ENCODE measurements at places on chromosomes 2 and 18.

DNA sequence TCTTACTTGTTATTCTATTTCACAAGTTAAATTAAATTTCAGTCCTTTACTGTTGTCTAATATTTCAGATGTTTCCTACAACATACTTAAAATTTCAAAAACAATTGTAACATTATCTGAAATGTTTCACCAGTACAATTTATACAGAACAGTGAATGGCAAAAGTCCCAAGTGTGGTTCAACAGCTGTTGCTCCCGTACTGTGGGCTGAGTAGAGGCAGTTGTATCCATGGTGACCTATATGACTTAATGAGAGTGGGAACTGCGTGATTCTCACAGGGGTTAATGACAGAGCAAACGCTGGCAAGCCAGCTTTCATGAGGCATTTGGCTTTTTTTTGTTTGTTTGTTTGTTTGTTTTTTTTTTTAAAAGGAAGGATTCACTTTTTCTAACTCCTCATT lies 5.3 kb upstream of the PLCL1 start:
- DNase-seq = no peak

- no peak for DNase-seq
Observed at GRCh38 chr18:49681387-49681786, 119.5 kb downstream of the LIPG start.

DNA sequence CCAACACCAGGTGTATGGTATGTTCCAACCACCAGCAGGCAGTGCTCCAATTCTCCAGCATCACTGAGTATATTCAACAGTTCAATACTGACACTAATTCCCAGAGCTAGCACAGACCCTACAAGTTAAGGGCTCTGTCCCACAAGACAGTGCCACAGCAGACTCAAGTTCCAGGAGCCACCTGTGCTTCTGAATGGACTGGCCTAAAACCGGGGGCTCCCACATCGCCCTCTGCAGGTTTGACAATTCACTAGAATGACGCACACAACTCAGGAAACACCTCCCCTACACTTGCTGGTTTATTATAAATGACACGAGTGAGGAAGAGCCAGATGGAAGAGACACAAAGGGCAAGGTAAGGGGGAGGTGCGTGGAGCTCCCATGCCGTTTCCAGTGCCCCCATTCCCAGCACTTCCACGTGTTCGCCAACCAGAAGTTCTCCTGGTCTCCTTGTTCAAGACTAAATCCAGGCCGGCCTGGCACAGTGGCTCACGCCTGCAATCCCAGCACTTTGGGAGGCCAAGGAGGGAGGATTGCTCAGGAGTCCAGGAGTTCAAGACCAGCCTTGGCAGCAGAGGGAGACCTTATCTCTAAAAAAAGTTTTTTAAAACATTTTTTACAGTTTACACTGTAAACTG lies 12.2 kb upstream of the ATP6V1B1 start:
- no peak for DNase-seq

DNA sequence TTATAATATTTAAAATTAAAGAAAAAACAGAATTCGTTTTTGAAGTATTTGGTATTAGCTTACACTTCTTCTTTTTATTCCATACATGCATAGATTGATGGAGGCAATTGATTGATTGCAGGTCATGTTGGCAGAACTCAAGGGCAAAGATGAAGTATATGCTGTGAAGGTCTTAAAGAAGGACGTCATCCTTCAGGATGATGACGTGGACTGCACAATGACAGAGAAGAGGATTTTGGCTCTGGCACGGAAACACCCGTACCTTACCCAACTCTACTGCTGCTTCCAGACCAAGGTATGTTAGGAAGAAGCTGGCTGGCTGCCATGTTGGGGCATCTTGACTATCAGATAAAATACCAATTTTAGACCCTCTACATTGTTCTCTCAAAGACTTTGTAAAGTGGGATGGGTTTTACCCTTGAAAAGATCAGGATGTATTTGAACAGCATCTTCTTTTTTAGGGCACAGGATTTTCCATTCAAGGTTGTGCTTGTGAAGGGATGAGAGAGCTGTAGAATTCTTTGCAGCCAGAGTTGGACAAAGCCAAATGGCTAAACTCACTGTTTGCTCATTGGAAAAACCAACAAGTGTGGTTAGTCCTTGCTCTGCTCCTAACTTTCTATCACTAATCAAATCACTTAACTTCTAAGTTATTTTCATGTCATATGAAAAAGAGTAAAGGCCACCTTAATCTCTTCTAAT lies 286.8 kb upstream of the EPAS1 start:
- no peak for DNase-seq

DNA sequence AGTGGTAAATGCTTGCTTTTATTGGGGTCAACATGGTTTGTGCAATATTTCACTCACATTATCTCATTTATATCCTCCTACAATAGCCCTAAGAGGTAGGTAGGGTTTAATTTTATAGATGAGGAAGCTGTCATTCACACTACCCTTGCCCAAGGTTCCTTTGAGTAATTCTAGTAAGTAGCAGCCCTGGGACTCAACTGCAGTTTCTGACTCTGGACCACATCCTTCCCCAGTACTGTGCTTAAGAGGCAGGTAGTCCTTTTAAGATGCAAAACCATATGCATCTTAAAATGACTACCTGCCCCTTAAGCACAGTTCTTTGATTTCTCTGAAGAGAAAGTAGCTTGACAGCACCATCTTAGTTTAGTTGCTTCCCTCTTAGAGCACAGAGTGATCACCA lies 15.7 kb upstream of the NT5C1B start:
- no peak for DNase-seq

- DNase-seq = no peak
Observed at GRCh38 chr2:24354957-24355356, 5.4 kb downstream of the ITSN2 start.

DNA sequence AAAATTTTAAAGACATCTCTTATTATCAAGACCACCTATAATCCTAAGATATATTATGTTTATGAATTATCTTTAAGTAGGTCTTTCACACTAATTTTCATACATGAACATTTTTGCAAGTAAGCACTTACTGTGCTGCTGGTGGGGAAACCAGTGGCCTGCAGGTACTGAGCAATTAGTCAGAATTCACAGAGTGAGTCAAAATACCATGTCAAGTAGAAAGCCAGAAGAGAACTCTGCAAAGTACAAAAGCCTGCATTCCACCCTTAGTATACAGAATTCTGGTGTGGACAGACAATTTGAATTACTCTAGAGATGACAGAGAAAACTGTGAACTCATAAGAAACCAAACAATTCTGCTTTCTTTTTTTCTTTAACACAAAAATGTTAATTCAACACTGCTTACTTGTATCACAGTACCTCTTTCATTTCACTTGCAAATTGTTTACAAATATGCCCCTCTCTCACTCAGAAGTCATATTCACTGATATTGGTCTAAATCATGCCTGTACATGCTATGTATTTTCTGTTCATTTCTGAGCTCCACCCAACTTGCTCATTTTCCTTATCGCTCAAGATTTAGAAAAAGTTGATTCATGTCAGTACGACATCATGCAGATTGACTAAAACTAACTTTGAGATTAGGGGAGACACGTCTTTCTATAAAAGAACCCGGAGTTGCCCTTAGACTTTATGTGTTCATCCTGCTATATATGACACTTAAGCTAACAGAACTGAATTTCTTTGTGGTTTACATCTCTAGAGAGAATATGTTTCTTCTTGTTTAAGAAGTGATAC lies 182.9 kb downstream of the IKZF2 start:
- no peak for DNase-seq

- DNase-seq = no peak
Observed at GRCh38 chr2:3959372-3959771, 256.0 kb downstream of the DCDC2C start.

DNA sequence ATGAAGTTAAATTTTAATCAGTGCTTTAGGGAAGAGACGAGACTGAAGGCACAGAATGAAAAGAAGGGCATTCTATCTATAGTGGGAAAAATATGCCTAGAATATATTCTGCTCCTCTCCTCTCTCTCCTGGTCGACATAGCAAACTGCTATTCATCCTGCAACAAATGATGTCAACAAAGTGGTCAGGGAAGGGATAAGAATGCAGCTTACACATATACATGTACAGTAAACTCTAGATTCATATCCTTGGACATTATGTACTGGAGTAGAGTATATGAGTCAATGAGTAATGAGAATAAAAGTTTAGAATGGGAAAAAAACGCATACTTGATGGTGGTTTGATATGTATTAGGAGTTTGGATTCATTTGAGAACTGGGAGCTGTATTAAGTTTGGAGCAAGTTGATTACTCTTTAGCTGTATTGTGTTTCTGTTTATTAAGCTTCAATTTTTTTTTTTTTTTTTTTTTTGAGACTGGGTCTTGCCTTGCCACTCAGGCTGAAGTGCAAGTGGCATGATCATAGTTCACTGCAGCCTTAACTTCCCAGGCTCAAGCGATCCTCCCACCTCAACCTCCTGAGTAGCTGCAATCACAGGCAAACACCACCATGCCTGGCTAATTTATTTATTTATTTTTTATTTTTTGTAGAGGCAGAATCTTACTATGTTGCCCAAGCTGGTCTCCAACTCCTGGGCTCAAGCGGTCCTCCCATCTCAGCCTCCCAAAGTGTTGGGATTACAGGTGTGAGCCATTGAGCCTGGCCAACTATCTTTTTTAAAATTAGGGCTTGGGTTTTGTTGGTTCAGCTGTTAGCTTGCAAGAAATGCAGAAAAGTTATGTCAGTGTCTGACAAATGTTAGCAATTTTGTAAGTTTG lies 53.8 kb downstream of the STAT1 start:
- no peak for DNase-seq

DNA sequence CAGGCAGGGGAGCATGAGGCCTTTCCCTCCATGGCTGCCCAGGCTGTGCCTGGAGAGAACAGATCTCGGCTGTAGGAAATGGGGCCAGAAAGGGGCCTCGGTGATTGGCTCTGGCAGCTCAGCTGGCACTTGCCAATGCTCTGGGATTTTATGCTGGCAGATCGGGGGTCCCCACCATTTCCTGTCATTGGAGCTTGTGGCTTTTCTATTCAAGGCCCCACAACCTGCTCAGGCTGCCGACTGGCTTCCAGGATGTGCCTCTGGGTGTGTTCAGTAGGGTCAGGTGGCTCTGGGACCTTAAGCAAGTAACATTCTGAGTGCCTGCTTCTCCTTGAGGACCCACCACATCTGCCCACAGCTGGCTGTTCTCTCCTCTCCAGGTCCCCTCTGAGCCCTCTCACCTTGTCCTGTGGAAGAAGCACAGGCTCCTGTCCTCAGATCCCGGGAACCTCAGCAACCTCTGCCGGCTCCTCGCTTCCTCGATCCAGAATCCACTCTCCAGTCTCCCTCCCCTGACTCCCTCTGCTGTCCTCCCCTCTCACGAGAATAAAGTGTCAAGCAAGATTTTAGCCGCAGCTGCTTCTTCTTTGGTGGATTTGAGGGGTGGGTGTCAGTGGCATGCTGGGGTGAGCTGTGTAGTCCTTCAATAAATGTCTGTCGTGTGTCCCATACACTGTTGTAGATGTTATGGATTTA lies 4.2 kb downstream of the GNLY start:
- no peak for DNase-seq

DNA sequence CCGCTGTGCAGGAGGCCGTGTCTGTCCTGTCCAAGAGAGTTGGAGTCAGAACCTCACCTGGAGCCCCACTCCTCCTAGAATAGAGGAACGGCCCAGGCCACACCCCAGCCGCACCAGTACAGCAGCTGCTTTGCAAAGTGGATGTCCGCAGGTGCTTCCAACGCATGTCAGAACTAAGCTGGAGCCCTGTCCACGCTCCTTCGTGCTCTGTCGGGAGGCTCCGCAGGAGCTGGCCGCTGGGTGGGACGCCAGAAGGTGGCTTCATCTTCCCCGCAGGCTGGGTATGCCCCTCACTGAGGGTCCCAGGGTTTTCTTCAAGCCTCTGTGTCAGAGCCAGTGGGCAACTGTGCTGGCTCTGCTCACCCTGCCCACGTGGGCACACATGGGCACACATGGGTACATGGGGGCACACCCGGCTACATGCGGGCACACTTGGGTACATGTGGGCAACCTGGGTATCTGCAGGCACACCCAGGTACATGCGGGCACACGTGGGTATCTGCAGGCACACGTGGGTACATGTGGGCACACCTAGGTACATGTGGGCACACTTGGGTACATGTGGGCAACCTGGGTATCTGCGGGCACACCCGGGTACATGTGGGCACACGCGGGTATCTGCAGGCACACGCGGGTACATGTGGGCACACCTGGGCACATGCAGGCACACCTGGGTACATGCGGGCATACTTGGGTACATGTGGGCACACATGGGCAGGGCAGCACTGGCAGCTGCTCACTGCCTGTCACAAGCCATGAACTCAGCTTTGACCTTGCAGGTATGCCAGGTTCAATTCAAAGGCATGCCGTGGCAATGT lies 67.1 kb upstream of the CTDP1 start:
- no peak for DNase-seq

DNA sequence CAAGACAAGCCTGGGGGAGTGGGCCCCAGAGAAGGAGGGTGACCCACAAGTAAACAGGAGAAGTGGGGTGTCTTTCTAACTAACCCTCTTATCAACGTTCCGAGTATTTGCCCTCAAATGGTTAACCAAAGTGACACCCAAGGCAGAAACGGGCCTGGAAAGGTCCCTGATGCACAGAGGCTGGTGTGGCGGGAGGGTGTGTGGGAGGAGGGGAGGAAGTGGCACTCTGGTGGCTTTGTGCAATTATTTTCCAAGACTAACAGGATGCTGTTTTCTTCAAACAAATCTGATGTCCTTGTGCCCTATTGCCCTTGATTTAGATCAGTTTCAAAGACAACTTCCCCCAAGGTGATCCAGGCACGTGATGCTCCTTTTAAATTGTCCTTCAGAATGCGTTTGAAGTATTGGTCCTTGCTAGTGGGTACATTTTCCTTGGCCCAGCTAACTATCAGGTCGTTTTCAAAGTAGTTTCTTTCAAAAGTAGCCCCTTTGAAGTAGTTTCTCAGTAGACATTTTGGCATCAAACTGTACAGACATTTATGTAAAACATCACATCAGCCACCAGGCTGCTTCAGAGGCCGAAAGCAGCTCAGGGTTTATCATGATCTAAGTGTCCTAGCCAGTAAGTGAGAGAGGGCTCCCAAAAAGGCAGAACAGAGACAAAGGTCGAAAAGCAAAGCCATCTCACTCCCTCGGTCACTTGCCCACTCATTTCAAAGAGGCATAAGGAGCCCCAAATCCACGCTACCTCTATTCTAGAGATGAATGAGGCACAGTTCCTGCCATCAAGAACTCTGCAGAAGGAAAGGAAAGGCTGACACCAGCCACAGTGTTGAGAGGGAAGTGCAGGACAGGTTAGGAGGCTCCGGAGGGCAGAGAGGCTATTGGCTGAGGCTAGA lies 371.1 kb upstream of the ID2 start:
- DNase-seq = no peak

DNA sequence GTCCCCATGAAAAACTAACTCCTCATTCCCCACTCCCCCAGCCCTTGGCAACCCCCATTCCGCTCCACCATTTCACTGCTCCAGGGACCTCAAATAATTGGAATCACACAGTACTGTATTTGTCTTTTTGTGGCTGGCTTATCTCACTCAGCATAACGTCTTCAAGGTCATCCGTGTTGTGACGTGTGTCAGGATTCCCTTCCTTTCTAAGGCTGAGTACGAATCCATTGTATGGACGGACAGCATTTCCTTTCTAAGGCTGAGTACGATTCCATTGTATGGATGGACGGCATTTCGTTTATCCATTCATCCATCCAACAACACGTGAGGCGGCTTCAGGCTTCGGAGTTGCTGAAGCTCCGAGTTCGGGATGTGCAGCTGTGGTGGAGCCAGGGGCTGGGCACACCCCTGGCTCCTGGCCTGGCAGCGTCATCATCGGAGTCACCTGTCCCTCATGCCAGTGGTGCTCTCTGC lies 1.2 kb upstream of the ASB1 start:
- no peak for DNase-seq

GRCh38 chr2:137952586-137953129 lies 11.6 kb upstream of the HNMT start:
- DNase-seq = no peak

- DNase-seq = no peak
Observed at GRCh38 chr2:108399479-108399878, 21.7 kb downstream of the SULT1C4 start.
